ENCODE measurements at places on chromosomes 7 and 10.

GRCh38 chr7:22404421-22405023, 47.6 kb upstream of the RAPGEF5 start:
- DNase-seq: peak; percentile 73

- no peak for DNase-seq
Measured at GRCh38 chr7:105020926-105021325, 6.9 kb downstream of the KMT2E start.

DNA sequence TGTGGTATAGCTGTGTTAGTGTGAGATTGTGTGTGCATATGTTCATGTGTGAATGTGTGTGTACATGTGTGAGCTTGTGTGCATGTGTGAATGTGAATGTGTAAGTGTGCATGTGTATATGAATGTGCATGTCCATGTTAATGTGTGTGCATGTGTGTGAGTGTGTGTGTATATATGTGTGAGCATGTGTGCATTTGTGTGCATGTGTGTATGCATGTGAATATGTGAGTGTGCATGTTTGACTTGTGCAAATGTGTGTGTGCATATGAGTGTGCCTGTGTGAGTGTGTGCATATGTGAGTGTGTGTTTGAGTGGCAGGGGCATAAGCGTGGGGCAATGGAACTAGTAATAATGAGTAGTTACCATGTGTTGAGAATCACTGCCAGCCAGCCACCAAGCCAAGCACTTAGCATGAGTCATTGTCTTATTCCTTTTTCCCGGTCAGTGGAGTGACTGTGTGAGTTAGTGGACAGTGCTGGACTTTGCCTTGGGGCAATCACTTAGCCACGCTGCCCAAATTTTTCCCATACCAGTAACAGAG, 46.3 kb upstream of the SHH start:
- DNase-seq: peak; percentile 95

- no peak for DNase-seq
Measured at GRCh38 chr10:47300429-47300931, 483 bp downstream of the GDF10 start.

DNA sequence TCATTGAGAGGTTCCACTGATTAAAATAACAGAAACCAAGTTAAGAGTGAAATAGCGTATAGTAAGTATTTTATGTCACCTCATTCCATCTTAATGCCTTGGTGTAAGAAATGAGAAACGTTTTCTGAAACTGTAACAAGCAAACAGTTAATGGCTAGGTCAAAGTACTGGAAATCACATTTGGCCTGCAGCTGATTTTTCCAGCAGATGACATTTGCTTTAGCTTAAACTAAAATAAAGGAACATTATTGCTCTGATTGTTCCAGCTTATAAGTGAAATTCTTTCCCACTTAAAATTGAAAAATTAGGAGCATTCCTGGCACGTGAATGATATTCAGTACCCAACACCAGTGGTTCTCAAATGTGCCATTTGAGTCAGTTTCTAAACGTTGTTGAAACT, 213.6 kb upstream of the DPP6 start:
- DNase-seq: no peak

GRCh38 chr10:110858297-110858934, 13.3 kb upstream of the PDCD4 start:
- DNase-seq: no peak

- DNase-seq: peak; percentile 68
Measured at GRCh38 chr7:11760372-11760771, 71.6 kb downstream of the THSD7A start.

GRCh38 chr7:28808796-28809533, 149.2 kb downstream of the TRIL start:
- no peak for DNase-seq

DNA sequence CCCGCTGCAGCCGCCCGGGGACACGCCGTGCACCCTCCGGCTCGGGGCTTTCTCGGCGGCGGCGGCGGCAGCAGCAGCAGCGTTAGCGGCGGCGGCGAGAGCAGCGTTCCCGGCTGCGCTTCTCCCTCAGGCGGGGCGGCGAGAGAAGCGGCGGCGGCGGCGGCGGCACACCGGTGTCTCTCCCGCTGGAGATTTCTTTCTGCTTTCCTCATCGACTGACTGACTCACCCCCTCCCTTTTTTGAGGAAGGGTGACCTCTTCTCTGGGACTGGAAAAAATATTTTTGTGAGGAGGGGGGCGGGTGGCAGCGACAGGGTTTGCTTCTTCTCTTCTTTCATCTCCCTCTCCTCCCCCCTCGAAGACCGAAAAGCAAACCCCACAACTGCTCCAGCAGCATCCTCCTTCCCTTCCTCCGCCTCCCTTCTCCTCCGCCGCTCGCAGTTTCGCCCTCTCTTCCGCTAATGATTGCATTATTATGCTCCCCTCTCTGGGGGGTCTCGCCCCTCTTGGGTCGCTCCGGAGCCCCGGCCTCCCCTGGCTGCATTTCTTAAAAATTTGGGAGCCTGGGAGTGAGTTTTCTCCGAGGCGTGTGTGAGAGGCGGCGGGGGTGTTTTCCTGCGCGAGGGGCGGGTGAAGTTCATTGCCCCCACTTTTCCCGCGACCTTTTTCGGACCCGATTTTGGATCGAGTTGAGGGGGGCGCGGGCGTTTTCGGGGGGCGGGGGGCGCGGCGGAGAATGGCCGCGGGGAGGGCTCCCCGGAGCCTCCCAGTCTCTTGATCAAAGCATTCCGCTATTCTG, 411 bp downstream of the AUTS2 start:
- no peak for DNase-seq

GRCh38 chr10:71471006-71471405, 74.3 kb downstream of the CDH23 start:
- no peak for DNase-seq

- no peak for DNase-seq
Measured at GRCh38 chr10:61066661-61067344, 122.8 kb upstream of the RHOBTB1 start.

- no peak for DNase-seq
Measured at GRCh38 chr7:128725531-128725930, 13.6 kb upstream of the CALU start.

- DNase-seq: no peak
Measured at GRCh38 chr7:158272509-158273137, 315.0 kb downstream of the PTPRN2 start.

DNA sequence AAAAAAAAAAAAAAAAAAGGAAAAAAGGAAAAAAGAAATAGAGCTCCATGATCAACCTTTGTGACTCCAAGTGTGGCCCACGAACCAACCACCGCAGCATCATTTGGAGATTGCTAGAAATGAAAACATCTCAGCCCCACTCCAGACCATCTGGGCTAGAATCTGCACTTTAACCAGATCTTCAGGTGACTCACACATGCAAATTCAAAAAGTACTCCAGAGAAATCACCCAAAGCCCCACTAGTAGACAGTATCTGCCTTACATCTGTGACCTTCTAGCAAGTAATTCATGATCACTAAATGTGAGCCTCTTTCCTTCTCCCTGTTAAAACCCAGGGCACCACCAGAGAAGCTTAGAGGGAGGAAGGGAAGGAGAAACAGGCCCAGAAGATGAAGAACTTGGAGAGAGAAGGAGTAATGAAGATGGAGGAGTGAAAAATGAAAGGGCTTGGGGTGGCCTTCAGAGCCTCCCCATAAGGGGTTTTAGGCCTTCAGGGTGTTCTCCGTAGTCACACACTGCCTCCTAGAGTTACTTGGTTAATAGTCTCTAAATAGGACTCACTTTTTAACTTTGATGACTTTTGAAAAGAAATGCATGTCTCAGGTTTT, 94.0 kb downstream of the SLC37A3 start:
- peak; percentile 45 for DNase-seq

- DNase-seq: peak; percentile 87
Measured at GRCh38 chr7:117666031-117666430, 186.2 kb downstream of the CFTR start.

GRCh38 chr7:114936471-114936870, 14.6 kb downstream of the MDFIC start:
- DNase-seq: no peak

GRCh38 chr7:151822541-151823181, 54.3 kb downstream of the PRKAG2 start:
- DNase-seq: no peak

- DNase-seq: no peak
Measured at GRCh38 chr10:29730969-29731368, 96.2 kb upstream of the SVIL start.

DNA sequence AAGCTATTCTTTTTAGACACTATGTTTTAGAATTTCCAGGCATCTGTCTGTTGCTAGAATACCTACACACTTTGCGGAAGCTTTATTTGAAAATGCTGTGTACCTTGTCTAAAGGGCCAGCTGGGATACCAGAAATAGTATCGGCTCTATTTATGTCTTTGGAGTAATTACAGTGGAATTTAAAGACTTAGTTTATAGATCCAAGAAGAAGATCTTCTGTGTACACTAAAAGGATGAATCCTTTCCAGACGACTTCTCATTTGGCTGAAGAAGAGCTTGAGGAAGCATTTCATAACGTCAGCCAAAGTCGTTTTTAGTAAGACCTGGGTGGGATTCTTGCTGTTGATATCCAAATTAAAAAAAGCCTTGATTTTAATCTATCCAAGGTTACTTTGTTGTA, 365.9 kb downstream of the INHBA start:
- no peak for DNase-seq

GRCh38 chr10:97582169-97582568, 2.0 kb upstream of the HOGA1 start:
- DNase-seq: no peak

All from renal cortical epithelial cell (primary cell).